ENCODE measurements at places on chromosomes 1 and 21.

GRCh38 chr1:231162297-231162969 is 575 bp downstream of the TRIM67 start:
- peak; percentile 85 for DNase-seq

- no peak for DNase-seq
Observed at GRCh38 chr1:164794356-164794755, 235.4 kb downstream of the PBX1 start.

- DNase-seq: peak; percentile 16
Observed at GRCh38 chr21:38181096-38181495, 75.7 kb upstream of the KCNJ15 start.

- peak; percentile 20 for DNase-seq
Observed at GRCh38 chr1:167722870-167723251, 1.1 kb downstream of the MPZL1 start.

DNA sequence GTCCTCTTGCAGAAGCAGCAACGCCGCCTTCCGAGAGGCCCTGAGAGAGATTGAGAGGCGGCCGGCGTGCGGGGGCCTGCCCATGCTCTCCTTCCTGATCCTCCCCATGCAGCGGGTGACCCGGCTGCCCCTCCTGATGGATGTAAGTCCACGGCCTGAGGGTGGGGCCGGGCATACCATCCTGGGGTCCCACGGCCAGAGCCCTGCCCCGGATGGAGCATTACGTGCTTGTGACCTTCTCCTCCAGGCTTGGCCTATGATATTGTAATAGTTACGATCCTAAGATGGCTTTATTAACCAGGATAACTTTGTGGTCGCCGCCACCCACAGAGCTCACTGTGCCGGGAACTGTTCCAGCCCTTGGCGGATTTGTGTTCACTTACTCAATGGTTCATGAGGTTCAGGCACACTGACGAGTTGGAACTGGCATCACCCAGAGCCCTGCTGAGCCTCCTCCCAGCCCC is 18.9 kb downstream of the ARHGEF16 start:
- peak; percentile 41 for DNase-seq

DNA sequence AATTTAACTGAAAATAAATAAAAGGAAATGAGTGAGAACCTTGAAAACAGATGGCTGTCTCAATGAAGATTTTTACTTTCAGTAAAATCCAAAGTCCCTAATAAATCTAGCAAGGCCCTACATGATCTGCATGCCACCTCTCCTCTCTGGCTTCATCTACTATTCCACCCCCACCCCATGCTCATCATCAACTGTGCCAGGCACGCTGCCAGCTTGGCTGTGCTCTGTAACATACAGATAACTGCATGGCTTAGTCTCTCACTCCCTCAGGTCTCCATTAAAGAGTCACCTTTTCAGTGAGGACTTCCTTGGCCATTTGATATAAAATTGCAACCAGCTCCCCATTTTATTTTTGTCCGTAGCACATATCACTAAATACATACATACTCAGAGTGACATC is 26.7 kb downstream of the RGSL1 start:
- no peak for DNase-seq

- DNase-seq: no peak
Observed at GRCh38 chr1:246416261-246416660, 90.8 kb downstream of the SMYD3 start.

DNA sequence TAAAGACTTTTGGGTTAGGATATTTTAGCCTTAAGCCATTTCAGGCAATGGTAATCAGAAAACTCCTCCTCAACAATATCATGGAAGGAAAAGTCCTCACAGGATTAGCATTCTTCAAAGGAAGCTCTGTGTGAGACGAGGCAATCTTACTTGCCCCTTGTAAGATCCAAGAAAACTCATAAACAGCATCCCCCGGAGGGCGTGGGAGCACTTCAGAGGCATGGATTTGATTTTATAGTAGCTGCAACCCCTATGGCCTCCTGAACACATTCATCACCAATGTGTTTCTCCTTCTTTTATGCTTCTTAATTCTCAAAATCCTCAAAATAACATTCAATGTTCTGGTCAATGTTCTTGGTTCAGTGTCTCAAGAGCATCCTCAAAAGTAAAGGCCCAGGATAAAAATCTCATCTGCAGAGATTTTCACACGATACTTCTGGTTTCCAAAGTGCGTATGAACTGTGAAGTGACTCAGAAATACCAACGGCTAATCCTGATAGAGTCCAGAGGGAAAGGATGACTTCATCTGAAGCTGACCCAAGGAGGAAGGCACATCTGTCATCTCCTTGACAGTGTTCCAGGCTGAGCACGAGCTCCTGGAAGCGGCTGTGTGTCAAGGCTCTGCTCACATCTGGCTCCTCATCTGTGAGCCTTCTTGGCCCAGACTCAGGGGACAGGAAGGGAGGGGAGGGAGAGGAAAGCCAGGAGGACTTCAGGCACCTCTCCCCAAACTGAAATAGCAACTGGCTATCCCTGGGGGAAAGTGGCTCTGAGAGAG is 49.3 kb upstream of the PSEN2 start:
- peak; percentile 65 for DNase-seq

DNA sequence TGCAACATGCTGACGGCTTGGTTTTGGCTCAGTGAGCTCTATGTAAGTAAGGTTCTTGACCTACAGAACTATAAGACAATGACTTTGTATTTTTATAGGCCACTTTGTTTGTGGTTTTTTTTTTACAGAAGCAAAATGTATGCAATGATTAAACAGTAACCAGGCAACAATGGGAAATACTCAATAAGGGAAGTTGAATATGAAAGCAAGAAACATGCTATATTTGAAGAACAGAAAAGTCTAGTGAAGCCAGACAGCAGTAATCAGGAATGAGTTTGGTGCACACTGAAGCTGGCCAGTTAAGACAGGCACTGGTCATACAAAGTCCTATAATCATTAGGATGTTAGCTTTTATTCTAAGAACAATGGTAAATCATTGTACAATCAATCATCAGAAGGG is 1926.8 kb downstream of the NCAM2 start:
- DNase-seq: no peak

DNA sequence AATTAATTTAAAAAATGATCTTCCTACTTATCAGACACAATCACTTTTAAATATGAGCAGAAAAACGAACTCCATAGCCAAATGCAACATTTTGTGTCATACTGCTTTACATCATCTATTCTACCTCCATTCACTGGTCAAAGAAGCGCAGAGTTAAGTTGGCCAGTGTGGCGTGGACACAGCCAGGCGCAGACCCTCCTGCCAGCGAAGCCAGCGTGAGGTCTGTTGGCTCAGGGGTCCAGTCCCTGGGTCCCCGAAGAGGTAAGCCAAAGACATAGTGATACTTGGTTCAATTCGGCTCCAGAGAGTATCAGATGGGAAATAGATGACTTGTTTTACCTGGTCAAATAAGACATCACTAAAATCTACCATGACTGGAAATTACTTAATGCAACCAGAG is 59.2 kb downstream of the B3GALT5 start:
- DNase-seq: no peak

- no peak for DNase-seq
Observed at GRCh38 chr1:115761601-115762302, 6.8 kb downstream of the CASQ2 start.

GRCh38 chr1:92826792-92827191 is 5.0 kb upstream of the RPL5 start:
- DNase-seq: no peak

- peak; percentile 52 for DNase-seq
Observed at GRCh38 chr1:1356796-1357401, 1.5 kb downstream of the MXRA8 start.

- DNase-seq: no peak
Observed at GRCh38 chr1:241396747-241397681, 40.0 kb upstream of the RGS7 start.

- no peak for DNase-seq
Observed at GRCh38 chr1:112188611-112189010, 199.1 kb upstream of the KCND3 start.

- no peak for DNase-seq
Observed at GRCh38 chr1:193417403-193417802, 231.0 kb upstream of the B3GALT2 start.

DNA sequence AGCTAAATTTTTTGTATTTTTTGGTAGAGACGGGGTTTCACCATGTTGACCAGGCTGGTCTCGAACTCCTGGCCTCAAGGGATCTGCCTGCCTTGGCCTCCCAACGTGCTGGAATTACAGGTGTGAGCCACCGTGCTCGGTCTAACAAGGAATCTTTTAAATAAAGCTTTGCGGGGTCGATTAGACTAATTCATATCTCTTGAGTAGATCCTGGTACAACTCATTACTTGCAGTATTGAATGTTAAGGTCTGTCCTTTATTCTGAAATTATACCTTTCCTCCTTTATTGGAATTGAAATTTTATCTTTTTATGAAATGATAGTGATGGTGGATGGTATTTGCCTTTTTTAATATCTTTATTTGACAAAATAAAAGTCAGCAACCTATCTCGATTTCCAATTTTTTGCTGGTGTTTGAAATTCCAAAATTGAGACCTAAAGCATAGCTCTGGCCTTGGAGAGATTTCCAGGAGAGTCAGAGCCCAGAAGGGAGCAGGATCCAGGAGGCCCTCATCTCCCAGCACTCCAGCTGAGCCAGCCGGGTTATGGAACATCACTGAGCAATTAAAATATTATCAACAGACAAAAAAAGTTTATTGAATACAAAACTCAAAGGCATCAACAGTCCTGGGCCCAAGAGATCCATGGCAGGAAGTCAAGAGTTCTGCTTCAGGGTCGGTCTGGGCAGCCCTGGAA is 4.7 kb downstream of the S100A2 start:
- no peak for DNase-seq

DNA sequence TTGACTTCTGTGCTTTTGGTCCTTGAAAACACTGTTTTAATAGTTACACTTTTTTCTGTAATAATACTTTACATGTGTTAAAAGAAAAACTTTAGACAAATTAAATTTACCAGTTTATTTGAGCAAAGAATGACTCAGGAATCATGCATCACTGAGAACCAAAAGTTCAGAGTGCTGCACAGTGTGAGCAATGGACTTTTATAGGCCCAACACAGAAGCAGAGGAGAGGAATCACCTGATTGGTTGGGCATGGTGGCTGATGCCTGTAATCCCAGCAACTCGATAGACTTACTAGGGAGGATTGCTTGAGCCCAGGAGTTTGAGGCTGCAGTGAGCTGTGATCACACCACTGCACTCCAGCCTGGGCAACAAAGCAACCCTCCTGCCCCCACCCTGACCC is 29.3 kb downstream of the ZNF648 start:
- no peak for DNase-seq

DNA sequence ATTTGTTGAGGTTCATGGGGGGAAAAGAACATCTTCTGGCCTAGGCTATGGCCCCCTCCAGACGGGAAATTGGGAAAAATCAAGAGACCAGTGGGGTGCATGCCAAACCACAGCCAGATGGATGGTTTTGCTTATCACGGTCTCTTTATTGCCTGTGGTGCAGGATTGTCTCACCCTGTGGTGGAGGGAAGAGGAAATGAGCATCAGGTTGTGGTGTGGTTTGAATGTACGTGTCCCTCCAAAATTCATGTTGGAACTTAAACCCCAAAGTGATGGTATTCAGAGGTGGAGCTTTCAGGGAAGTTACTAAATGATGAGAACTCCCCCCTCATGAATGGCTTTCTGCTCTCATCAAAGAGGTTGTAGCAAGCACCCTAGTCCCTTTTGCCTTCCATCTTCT is 525.7 kb downstream of the NPHP4 start:
- DNase-seq: no peak

DNA sequence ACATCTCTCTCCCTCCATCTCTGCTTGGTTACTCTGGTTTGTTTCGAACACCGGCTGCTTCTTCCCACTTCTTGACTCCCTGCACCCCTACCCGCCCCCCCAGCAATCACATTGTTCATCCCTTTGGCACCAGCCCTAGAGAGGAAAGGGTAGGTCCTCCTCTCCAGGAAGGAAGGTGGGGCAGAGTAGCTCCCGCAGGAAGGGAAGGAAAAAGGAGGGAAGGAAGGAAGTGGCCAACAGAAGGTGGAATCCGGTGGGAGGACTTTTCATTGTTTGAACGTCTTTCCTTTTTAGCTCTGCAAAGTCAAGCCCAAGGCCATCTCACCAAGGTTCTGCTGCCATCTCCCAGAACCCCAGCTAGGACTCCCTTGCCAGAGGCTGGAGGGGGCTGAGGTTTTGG is 18.0 kb downstream of the IER5 start:
- DNase-seq: no peak

DNA sequence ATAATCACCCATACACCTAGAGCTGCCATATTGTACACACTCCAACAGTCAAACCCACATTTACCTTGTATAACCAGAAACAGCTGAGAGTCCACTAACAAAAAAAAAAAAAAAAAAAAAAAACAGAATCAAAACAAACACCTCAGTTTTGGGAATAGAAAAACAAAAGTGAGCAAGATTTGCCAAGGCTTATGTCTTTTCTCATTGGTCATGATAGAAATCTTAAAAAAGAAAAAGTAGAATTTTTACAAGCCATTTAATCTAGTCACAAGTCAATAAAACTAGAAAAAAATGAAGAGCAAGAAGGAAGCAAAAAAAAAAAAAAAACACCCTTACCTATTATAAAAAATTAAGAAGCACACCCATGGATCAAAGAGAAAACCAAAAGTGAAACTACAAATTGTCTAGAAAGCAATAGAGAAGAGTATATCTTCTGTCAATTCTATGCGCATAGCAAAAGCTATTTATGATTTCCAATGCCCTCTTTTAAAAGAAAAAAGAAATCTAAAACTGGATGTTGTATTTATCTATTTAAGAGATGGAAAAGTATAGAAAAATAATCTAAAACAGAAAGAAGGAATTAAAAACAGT is 113.2 kb upstream of the GALNT2 start:
- no peak for DNase-seq

DNA sequence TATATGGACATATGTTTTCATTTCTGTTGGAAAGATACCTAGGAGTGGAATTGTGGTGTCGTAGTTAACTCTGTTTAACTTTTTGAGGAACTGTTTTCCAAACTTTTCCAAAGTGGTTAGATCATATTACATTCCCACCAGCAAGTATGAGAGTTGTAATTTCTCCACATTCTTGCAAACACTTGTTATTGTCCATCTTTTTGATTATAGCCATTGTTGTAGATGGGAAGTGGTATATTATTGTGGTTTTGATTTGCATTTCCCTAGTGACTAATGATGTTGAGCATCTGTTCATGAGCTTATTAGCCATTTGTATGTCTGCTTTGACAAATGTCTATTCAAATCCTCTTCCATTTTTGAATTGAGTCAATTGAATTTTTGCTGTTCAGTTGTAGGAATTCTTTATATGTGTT is 19.8 kb downstream of the CAMTA1 start:
- no peak for DNase-seq

DNA sequence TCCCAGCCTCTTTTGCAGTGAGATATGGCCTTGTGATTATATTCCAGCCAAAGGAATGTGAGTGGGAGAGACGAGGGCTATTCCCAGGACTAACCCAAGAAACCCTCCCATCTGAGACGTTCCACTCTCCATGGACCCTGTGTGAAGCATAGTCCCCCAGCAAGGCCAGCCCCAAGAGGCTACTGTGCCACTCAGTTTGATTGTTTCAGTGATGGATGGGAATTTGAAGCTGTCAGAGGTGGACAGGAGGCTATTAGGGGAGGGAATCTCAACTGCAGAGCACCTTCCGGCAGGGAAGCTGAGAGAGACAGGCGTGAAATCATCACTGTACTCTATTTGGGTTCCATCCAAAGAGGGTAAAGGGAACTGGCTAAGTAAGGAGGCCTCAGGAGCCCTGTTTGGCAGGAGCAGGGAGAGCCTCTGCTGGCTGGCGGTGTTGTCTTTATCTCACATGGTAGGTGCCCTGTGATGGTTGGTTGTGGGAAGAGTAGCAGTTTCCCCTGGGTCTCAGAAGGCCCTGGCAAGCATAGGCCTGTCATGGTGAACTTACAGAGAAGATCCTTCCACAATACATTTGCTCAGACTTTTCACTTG is 3.4 kb upstream of the TEX35 start:
- no peak for DNase-seq

- no peak for DNase-seq
Observed at GRCh38 chr1:175566247-175566646, 177.1 kb downstream of the TNR start.

Measured in eye (tissue), 1 donor.